Right ventricle myocardium superior (tissue), 1 donor: ENCODE measurements at places on chromosomes 2 and 18. TPM values are rescaled to one million over a fixed set of nuclear protein-coding genes. Genes with fewer than 3 reads are reported as not detected.

DNA sequence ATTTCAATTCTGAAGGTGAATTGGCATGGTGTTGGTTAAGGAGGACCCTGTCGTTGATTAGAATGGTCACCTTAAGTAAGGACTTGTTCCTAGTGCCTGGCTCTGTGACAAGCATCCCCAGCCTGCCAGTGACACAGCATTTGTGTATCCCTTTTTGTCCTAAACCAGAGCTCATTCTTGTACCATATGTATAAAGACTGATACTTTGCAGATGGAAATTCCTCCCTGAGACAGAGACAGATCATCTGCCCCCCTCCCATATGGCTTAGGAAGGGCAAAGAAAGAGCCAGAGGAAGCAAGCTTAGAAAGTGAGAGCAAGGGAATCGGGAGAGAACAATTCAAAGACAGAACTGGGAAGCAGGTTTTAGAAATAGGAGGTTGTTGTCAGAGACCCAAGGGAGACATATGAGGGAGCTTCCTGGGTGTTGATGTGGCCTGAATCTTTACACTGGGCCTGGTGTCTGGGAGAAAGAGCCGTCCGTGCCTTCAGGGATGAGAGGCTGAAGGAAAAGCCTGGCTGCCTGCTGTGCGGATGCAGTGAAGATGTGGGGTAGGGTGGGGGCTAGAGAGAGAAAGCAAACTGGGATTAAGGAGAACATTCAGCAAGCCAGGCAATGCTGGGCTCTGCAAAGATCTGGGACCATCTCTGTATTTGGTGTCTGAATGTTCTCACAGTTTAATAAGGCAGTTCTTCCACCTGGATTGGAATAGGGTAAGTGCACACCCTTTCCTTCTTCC is 13.2 kb upstream of the CHRNA1 start:
- no peak for DNase-seq

GRCh38 chr2:3545788-3546478 is 12.2 kb downstream of the RNASEH1 start:
- DNase-seq = no peak

DNA sequence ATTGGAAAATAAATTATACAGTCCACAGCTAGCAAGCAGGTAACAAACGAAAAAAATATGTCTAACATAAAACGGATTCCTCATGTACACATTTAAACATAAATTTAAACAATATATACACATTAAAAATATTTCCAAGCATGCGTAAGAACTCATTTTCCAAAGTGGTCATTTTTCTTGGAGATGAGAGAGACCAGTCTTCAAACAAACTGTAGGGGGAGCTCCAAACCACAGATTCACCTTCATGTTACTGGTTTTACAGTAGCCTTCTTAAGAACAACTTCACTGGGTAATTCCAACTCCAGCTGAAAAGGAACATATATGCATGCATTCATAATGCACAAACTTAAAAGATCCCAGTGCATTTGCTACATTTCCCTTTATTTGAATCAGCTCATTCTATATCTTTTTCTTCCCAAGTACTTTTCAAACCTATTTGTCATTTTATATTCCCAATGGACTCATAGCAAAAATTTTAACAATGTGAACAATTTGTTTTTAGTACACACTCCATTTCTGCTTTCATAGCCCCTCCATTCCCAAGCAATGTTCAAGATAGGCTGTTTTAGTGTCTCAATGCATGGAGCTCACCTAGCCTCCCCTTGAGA is 4.7 kb upstream of the STAMBP start:
- no peak for DNase-seq

DNA sequence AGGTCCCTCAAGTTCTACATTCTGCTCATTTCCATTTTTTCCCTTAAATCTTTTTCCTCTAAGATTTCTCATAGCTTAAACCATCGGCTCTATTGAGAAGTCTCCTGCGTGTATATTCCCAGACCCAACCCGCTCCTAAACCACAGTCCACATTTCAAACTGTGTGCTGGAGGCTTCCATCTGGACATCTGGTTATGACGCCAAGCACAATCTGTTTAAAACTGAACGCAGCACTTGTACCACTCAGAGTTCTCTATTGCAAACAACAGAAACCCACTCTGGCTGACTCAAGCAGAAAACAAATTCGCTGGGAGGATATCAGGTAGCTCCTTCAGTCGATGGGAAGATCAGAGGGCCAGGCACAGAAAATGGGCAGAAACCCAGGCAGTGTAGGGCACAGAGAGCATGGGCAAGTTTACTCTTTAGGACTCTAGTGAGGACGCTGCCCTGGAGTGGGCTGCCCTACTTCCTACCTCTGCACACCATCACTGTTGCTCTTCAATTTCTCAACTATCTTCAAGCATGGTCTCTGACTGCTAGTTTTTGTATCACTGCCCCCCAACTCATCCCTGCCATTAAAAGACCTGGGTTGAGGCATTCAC is 5.6 kb upstream of the EML4 start:
- DNase-seq = no peak

- DNase-seq = peak; percentile 72
Measured at GRCh38 chr2:218831378-218831990, at the start of gene PRKAG3. PRKAG3 (minus strand) TSS chr2:218831803.

DNA sequence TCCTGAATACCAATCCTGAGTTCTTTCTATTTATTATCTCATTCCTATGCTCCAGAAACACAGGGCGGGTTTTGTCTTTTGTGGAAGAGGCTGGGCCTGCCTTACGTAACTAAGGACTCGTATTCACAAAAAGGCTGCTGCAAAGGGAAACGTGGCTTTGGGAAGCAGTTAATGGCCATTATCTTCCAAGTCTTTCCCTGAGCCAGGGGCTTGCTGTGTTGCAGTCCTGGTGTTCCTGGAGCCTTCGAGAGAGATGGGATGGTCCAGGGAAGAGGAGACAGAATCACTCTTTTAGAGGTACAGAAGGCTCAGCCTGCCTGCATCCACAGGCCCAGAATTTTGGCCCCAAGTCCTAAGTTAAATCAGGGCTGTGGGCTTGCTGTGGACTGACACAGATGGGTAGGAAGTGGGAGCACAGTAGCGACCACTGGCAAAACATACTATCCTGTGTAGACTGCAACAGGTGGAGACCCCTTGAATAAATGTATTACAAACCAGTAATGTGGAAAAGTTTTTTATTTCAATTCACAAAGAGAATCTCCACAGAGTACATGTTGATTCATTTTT is 139.4 kb upstream of the ST6GAL2 start:
- DNase-seq = no peak

- DNase-seq = no peak
Measured at GRCh38 chr2:66987733-66988132, 409.4 kb upstream of the ETAA1 start.

DNA sequence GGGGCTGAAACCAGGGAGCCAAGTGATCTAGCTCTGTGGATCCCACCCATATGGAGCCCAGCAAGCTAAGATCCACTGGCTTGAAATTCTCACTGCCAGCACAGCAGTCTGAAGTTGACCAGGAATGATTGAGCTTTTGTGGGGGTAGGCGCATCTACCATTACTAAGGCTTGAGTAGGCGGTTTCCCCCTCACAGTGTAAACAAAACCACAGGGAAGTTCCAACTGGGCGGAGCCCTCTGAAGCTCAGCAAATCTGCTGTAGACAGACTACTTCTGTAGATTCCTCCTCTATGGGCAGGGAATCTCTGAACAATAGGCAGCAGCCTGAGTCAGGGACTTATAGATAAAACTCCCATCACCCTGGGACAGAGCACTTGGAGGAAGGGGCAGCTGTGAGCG is 96.7 kb downstream of the CCDC148 start:
- DNase-seq = no peak

GRCh38 chr2:70718736-70719135 is 49.3 kb downstream of the ADD2 start:
- no peak for DNase-seq

GRCh38 chr2:67260343-67261277 is 136.5 kb upstream of the ETAA1 start:
- DNase-seq = peak; percentile 68

- DNase-seq = no peak
Measured at GRCh38 chr2:216142540-216142939, 33.4 kb downstream of the XRCC5 start.

DNA sequence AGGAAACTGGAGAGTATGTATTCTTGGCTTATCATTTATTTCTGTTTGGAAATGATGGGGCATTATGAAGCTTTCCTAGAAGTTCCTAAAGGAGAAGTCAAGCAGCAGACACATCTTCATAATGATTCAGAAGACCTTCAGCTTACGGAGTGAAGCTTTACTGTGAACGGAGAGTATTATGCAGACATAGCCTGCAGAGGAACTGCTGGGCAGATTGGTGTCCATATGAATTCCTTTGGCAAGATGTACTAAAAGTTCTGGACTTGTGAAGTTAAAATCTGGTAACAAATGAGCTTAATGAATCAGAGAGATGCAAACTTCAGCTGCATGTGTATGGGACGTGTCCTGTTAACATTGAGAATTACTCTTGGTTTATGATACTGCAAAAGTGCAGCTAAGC is 60.1 kb downstream of the NABP1 start:
- DNase-seq = no peak

DNA sequence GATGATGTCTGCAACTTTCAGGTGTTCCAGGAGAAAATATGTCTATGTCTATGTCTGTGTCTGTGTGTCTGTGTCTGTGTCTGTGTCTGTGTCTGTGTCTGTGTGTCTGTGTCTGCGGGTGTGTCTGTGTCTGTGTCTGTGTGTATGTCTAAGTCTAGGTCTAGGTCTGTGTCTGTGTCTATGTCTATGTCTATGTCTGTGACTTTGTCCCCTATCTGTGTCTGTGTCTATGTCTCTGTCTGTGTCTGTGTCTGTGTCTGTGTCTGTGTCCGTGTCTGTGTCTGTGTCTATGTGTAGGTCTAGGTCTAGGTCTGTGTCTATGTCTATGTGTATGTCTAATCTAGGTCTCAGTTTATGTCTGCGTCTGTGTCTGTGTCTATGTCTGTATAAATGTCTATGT is 10.5 kb downstream of the IL1R2 start:
- no peak for DNase-seq

DNA sequence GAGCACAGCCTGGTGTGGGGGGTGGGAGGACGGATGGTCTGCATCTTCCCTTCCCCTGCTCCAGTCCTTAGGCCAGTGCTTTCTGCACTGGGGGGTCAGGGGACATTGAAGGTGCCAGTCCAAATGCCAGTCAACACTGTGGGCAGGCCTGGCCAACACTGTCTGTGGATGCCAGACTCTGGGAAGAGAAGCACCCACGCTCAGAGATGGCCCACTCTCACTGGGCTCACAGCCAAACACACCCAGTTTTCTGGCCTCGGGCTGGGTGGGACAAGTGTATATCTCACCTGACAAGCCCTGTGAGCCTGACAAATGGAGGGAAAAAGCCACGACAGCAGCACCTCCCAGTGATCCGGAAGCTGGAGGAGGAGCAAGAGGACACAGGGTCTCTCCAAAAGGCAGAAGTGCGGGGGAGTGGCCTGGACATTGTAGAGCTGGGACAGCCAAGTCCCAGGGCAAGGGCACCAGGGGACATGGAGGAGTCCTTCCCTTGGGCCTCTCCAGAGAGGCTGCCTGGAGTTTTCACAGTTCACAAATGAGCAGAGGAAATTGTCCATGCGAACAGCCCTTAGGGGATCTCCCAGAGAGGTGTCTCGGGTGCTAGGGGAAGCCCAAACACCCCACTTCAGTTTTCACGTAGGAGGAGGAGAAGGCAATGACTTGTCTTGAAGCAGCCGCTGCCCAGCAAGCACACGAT is 79.3 kb downstream of the SDC1 start:
- DNase-seq = no peak

GRCh38 chr2:143123911-143124310 is 5.3 kb upstream of the ARHGAP15 start:
- no peak for DNase-seq

DNA sequence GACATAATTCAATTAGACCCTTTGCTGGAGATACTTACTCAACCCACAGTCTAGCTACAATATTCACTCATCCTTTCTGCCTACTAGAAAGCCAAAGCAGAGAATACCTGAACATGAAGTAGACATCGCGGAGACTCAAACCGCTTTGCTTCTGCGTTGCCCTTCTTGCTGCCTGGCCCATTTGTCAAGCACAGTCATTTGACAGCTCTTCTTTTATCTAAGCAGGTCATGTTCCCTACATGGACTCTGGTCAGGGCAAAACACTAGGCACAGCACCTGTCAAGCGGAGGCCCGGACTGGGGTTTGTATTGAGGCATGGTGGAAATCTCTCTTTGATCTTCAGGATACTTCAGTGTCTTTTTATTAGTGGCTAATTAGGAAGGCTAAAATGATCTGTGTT is 89.7 kb downstream of the FARSB start:
- no peak for DNase-seq

DNA sequence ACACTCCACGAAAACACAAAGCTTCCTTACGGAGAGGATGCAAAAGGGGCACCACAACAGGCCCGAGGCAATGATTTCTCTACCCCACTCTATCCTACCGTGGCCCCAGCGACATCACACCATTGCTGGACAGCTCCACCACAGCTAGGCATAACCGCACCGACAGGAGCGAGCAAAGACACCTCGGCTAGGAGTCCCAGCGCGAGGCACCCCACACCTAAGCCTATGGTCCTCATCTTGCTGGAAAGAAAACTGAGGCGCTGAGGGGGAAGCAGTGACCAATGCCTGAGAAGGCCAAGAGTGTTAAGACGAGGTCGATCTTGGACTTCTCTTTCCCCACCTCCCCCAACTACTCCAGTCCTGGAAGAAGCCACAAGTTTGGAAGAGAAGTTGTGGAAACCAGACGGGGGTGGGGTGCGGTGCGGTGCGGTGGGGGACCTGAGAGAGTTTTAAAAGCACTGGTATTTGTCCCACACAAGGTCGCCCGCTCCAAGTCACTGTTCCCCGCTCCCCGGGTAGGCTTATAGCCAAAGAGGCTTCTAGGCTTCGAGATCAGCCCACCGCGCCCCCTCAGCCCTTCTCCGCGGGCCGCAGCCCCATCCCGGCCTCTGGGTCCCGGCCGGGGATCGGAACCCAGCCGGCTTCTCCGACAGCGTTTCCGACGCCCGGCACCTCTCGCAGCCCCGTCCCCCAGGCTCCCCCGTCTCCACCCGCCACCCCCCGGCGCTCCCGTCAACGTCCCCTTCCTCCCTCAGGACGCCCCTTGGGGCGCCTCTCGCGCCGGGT is 766 bp downstream of the PDE6D start:
- no peak for DNase-seq

- DNase-seq = no peak
Measured at GRCh38 chr2:166127217-166128155, at the start of gene SCN1A. SCN1A (minus strand) TSS chr2:166128020; CDS start chr2:166073621, 54,399 bp downstream.

DNA sequence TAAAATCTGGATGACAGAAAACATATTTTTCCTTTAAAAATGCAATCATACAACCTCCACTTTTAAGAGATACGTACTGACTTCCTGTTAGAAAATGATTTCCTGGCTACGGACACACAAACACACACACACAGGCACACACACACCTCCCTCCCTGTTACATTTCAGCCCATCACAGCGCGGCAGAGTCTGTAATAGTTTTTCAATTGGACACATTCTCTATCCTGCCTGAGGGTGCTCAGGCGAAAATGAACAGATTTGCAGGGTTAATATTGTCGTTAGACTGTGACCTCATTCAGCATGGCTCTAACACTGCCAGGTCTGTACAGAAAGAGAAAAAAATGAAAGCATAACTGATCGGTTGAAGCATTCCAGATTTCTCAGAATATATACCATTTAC is 45.0 kb downstream of the KCTD1 start:
- DNase-seq = no peak

SERPINB3 gene
- total RNA-seq = not detected

HOXD13 gene
- not detected for total RNA-seq

GPR35 gene
- 2.0 TPM for total RNA-seq

AMER3 gene
- not detected for total RNA-seq

ZNF532 gene
- 53.3 TPM for total RNA-seq

ACMSD gene
- total RNA-seq = not detected

SPEG gene
- total RNA-seq = 103 TPM

SKOR2 gene
- not detected for total RNA-seq
